ENCODE measurements at places on chromosomes 16 and 17. TPM values are rescaled to one million over a fixed set of nuclear protein-coding genes. Genes with fewer than 3 reads are reported as not detected.

DNA sequence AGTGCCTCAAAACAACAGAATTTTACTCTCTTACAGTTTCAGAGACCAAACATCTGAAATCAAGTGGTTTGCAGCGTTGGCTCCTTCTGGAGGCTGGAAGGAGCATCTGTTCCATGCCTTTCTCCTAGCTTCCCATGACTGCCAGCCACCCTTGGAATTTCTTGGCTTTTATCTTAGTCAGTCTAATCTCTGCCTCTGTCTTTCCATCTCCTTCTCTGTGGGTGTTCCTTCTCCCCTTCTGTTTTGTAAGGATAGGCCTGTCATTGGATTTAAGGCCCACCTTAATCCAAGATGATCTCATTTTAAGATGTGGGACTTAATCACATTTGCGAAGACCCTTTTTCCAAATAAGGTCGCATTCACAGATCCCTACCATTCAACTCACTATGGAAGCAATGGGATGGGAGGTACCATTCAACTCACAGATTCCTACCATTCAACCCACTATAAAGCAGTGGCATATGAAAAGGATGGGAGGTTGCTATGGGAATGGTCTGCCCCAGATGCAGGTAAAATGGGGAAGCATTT, 321.8 kb downstream of the WWOX start:
- DNase-seq: no peak

DNA sequence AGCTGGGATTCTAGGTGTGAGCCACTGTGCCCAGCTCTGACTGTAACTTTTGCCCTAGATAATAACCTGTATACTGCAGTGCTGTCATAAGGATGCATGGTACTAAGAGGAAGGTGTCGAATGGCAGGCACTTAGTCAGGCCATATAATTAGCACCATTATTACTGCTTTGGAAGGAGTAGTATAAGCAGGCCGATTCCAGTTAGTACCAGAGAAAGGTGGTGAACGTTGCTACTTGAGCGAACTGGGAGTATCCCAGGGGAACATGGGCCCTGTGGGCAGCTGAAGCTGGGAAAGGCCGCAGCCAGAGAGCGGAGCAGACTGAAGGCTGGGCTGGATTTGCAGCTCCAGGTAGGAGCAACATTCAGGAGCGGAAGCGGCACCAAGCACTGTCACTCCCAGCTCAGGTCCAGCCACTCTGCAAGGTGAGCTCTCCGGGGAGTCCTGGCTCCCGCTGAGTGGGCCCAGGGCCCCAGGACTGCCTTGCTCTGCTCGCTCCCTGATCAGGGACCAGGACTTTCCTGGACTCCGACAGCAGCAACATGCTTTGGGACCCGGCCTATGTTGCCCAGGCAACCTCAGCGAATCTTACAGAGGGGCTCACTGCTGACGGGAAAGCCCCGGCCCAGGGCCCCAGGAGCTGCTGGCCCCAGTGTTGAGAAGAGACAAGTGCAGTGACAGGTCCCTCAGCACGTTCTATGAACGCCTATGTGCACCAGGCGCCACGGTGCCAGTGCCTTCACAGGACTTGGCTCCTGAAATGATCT, 28.6 kb downstream of the C16orf74 start:
- no peak for DNase-seq

- DNase-seq: no peak
Measured at GRCh38 chr16:68155425-68155824, 70.3 kb downstream of the NFATC3 start.

- DNase-seq: no peak
Measured at GRCh38 chr17:28871056-28871579, 16.3 kb downstream of the ERAL1 start.

DPEP3 gene
- not detected for total RNA-seq

DNA sequence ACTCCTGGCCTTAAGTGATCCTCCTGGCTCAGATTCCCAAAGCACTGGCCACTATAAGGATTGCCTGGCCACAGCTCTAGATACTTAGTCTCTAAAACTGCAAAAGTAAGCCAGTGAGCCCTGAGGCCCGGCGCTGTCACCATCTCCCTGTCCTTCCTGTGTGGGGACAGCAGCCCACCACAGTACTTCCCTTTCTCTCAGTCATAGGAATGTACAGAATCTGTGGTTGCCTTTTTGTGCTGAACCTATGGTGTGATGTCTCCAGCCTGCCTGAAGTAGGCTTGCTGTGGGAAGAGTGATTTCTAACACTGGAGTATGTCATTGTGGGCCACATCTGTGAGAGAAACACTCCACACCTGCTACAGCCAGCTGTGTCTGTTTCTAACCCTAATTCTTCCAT, 24.7 kb downstream of the NTAN1 start:
- DNase-seq: no peak

DNA sequence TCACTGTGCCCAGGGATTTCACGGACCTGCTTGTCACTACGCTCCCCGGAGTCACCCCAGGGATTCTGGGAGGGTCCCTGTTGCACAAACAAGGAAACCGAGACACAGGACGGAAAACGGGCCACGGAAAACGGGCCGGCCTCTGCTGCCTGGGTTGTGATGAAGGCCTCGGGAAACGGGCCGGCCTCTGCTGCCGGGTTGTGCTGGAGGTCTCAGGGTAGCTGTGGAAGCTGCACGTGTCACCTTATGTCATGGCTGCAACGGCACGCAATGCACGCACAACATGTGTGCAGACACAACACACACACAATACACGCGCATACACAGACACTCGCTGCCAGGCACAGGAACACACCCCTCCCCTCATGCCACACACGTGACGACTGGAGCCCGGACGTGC, 27.0 kb upstream of the GNG13 start:
- no peak for DNase-seq
